Ovary (tissue), 10 donors: ENCODE measurements at places on chromosomes 6 and 20. TPM values are rescaled to one million over a fixed set of nuclear protein-coding genes. Genes with fewer than 3 reads are reported as not detected.

- no peak for DNase-seq
Measured at GRCh38 chr6:112100561-112100960, 13.2 kb downstream of the FAM229B start.

- no peak for DNase-seq
Measured at GRCh38 chr6:90431576-90431975, 134.9 kb upstream of the BACH2 start.

GRCh38 chr6:164845773-164846172 lies 463.6 kb downstream of the C6orf118 start:
- DNase-seq, result no peak

The SLC22A7 gene
- total RNA-seq, result not detected

DNA sequence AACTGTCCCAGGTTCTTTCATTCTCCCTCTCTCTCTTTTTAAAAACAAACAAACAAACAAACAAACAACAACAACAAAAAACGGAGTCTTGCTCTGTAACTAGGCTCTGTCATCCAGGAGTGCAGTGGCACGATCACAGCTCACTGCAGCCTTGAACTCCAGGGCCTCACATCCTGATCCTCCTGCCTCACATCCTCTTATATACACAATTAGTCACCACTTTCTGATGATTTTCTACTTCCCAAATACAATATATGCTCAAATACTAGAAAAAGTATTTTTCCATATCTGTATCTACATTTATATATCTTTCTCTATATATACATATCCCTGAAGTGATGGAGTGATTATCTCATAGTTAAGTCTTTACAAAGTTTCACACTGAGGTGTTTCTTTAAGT lies 170.7 kb downstream of the EPHA7 start:
- no peak for DNase-seq

DNA sequence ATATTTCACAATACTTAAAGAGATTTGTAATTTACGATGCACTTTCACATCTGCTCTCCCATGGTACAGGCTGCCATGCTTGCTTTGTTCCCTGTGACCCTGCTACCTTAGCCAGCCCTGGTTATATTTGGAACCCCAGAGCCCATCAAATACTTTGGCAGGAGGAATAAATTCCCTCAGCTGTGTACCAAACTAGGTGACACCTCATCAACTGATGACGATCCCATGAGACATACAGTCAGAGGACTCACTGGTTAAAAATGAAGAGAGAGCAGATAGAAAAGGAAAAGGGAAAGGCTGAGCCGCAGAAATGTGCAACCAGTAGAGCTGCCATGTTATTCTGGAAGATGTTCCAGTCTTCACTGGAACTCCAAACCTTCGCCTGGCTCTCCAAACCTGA lies 120.0 kb downstream of the SIM1 start:
- no peak for DNase-seq

DNA sequence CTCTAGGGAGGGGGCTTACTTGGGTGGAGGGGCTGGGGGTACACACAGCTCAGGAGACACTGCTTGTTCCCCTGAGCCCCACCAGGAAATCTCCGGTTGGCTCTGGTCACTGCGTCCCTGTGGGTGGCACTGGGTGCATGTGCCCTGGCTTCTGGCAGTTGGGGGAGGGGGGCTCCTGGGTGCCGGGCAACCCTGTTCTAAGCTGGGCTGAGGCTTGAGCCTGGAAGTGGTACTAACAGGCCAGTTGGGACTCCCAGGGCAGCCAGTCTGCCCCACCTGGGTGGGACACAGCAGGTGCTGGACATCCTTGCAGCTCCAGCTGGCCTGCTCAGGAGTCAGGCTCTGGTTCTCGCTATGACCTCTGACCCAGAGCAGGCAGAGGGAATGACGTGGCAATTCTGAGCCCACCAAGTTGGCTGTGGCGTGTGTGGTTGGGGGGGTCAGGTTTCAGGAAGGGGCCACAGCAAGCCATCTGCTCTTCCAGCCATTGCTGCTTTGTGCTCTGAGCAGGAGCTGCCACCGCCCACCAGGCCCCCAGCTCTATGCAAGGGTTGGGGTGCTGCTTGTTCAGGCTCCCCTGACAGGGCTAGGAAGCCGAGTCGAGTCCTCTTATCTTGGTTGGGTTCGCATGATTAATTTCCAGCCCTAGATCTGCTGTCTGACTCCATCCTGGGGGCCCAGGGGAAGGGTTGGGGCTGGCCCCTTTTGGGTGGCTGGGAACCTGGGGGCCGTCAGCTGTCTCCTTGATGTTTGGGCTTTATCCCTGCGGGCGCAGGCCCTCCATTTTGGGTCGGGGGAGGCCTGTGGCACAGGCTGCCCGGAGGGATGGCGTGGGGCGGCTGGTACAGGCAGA lies 590 bp downstream of the C20orf204 start:
- no peak for DNase-seq

DNA sequence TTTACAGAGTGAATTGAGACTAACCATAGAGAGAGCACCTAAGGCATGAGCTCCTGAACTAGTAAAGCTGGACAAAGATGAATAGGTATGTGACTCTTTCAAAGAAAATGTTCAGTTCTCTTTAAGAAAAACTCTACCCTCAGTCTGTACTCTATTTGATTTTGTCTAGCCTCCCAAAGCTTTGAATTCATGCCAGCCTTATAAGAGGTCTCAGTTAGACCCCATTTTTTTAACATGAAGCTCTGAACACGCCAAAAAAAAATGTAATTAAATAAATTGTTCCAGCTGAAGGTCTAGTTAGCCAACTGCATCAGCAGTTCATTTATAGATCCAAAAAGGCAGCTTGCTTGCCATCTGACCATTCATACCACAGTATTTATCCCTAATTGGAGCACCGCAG lies 71.6 kb downstream of the COL9A1 start:
- no peak for DNase-seq

DNA sequence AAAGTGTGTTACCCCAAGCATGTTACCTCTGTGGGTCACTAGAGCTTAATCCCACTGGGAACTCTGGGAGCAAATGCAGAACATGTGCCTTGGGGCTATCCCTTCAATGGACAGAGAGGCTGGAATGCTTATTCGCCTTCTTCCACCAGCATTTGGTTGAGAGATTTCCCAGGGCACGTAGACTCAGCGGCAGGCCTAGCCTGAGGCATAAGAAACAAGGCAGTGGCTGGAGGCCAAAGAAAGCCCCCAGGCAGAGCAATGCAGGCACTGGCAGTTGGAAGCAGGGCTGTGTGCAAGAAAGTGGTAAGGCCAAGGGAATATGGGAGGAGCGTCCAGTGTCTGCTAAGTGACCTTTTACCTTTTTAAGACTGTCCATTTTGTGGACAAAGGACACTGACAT lies 114.0 kb upstream of the FLRT3 start:
- no peak for DNase-seq

DNA sequence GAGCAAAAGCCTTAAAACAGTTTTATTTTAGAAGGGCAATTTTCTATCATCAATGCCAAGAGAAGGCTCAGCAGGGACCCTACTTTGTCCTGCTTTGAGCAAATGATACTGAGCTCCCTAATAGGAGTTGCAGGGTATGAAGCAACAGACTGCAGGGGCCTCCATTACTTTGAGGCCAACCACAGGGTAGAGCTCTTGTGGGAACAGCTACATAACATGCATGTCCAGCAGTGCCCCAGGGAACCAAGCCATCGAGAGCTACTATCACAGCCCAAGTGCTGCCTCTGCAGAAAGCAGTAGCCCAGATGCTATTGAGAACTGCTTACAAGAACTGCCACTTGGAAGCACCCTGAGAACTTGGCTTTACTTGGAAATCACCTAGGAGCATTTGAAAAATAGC lies 222.1 kb downstream of the LAMA2 start:
- no peak for DNase-seq

DNA sequence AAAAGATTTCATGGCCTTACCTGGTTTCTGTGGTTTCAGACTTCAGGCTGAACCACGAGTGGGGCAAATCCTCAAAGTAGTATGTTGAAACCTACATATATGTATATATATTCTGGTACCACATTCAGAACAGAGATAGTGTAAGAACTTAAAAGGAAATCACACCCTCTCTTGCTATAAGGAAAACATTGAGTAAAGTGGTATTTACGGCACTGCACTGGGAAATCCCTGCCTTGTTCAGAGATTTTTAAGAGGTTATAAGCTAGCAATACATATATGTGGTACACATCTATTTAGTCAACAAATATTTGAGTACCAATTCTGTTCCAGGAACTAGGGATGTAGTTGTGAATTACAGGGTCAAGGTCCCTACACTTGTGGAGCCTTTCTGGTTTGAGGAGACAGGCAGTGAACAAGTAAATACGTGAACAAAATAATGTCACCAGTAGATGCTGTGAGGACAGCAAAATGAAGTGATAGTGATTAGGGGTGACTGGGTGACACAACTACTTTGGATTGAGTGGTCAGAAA lies 1.7 kb downstream of the TM9SF4 start:
- DNase-seq, result no peak

GRCh38 chr6:82030761-82031503 lies 216.6 kb downstream of the IBTK start:
- DNase-seq, result no peak

GRCh38 chr20:62117658-62118057 lies 4.6 kb upstream of the LSM14B start:
- no peak for DNase-seq

The CEBPB gene
- total RNA-seq, result 296 TPM

GRCh38 chr6:31114970-31115849 lies 610 bp downstream of the PSORS1C1 start:
- no peak for DNase-seq

GRCh38 chr6:41055149-41055548 lies 2.1 kb downstream of the APOBEC2 start:
- DNase-seq, result no peak

DNA sequence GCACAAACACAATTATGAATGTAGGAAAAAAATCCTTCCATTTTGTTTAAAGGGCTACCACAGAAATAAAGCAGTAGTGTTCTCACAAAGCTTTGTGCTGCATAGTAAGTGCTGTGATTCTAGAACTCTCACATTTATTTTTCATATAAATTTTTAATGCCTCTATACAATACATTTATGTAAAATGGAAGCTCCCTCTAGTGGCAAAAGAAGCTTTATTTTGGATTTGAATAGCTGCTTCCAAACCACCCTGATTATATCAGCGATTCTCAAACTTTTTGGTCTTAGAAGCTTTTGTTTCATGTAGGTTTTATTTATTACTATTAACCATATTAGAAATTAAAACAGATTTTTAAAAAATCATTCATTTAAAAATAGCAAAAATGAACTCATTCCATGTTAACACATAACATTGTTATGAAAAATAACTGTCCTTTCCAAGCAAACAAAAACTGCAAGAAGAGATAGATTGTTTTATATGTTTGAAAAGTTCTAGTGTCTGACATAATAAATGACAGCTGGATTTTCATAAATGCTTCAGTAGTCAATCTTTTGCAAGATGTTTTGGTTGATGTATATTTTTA lies 38.4 kb downstream of the HS3ST5 start:
- DNase-seq, result no peak

- no peak for DNase-seq
Measured at GRCh38 chr20:20412750-20413149, 44.8 kb downstream of the INSM1 start.

The B4GALT5 gene
- total RNA-seq, result 37.7 TPM

GRCh38 chr6:47160702-47161101 lies 118.6 kb upstream of the ADGRF1 start:
- DNase-seq, result no peak

GRCh38 chr20:46330072-46330763 lies 21.9 kb upstream of the CDH22 start:
- DNase-seq, result no peak

The TPD52L1 gene
- 31.6 TPM for total RNA-seq

GRCh38 chr6:13260101-13260598 lies 68.2 kb downstream of the TBC1D7 start:
- DNase-seq, result no peak

DNA sequence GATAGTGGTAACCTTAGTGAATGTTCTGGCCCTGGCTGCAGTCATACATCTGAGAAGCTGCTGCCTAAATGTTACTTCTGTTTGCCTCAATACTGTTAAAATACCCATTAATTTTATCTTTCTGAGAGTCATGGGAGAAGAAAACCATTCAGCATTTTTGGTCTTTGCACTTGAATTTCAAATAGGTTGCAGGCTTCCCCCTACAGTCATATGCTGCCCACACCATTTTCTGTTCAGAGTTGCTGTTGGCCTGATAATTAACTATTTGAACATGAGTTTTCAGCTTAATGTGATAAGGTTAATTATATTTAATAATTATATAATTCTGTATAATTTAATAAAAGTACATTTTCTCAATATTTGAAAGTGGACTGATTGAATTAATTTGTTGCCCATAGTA lies 325.5 kb upstream of the KCNQ5 start:
- DNase-seq, result no peak

The SLC35D3 gene
- not detected for total RNA-seq

The VSX1 gene
- not detected for total RNA-seq

GRCh38 chr6:22083119-22083518 lies 213.7 kb downstream of the PRL start:
- no peak for DNase-seq

DNA sequence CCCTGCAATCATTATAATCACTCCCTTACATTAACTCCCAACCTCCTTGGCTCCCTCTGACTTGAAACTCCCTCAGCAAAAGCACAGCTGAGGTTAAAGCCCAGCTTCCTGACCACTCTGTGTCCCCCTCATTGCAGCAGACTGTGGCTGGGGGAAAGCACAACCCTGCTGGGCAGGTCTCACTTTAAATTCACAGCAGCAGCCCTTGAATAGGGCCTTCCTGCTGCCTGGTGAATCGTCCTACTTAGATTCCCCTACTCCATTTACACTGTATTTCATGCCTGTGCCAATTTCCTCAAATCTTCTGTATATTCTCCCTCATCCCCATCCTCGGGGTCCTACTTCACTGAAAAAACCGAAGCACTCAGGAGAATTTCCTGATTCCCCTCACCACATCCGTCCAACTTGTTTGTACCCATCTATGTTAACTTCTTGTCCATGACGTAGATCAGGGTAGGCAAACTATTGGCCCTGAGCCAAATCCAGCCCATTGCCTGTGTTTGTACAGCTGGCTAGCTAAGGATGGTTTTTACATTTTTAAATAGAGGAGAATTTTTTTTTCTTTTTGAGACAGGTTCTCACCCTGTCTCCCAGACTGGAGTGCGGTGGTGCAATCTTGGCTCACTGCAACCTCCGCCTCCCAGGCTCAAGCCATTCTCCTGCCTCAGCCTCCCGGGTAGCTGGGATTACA lies 31.5 kb upstream of the GCM1 start:
- DNase-seq, result peak; percentile 8

- no peak for DNase-seq
Measured at GRCh38 chr20:57412347-57413029, 21.3 kb downstream of the RBM38 start.

GRCh38 chr20:46303176-46303956 lies 4.9 kb downstream of the CDH22 start:
- DNase-seq, result no peak

The RBM24 gene
- 1.7 TPM for total RNA-seq

The TNFRSF6B gene
- total RNA-seq, result 5.7 TPM

GRCh38 chr6:25963426-25964123 lies 973 bp downstream of the TRIM38 start:
- DNase-seq, result no peak

The TNXB gene
- 289 TPM for total RNA-seq

The PBOV1 gene
- not detected for total RNA-seq

The APCDD1L gene
- not detected for total RNA-seq

The TMEM151B gene
- total RNA-seq, result 0.12 TPM

DNA sequence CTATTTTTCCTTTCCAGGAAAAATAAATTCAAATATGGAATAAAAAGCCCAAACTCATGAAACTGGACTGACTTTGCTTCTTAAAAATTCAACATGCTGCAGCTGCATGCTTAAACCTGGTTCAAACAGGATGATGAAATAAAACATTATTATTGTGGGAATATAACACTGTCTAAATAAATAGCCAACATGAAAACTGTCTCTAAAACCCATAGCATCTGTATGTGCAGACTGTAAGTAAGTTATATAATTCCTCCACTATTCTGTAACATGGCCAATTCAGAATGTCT lies 30.4 kb upstream of the AHI1 start:
- no peak for DNase-seq
